ENCODE measurements at places on chromosomes 2 and 18.
A peak's percentile ranks its signal among the peaks of the same experiment; 100 is the strongest.

DNA sequence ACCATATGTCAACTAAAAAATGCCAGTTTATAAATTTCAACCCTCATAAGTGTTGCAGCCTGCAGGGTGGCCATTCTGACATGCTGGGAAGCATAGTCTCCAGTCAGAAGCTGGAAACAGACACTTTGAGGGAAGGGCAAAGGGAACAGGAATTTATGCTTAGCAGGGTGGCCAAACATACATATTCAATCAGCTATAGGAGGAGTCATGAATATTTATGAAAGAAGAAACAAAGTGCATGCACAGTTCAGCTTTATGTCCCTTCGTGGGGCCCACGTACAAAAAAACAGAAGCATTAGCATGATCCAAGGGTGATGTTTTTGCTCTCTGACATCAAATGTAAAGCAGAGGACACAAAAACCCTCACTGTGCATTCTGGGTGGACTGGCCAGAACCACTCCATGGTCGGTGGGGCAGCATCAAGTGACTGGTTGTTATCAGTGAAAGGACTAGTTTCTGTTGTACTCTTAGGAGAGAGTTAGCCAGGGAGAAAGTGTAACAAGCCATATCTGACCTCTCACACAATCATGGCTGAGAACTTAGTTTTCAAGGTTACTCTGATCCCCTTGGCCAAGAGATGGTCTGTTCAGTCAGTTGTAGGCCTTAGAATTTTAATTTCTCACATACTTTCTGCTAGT, 9.9 kb upstream of the PDE11A start:
- no peak overlapping the region for H3K27ac ChIP-seq
- H3K4me1 ChIP-seq, result no peaks in the 10 kb centered on the region
- H3K27me3 ChIP-seq, result no peaks in the 10 kb centered on the region
- H3K36me3 ChIP-seq, result no peaks in the 10 kb centered on the region

DNA sequence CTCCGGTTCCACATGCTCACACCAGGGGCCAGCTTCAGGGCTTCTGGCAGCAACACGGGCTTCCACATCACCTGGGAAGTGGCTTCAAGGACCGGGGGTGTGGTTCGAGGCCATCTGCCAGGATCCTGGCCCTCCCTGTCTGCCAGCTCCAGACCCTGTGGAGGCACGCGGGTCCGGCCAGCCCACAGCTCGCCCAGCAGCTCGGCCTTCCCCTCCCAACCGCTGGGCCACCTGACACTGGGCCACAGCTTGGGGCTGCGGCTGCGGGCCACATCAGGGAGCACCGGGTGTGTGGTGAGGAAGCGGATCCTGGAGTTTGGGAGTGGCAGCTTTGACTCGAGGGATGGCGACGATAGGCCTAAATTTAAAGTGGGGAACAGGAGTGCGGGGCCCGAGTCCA, 7.0 kb downstream of the C2orf81 start:
- H3K27ac ChIP-seq, result no peak overlapping the region
- no peaks in the 10 kb centered on the region for H3K36me3 ChIP-seq
- peaks cover 4% of the 10 kb centered on the region for H3K27me3 ChIP-seq
- peaks cover 12% of the 10 kb centered on the region for H3K4me1 ChIP-seq
- no peak overlapping the region for H3K4me3 ChIP-seq

GRCh38 chr2:200624658-200625057, 38.8 kb downstream of the AOX1 start:
- peaks cover 18% of the 10 kb centered on the region for H3K4me1 ChIP-seq
- no peaks in the 10 kb centered on the region for H3K36me3 ChIP-seq
- no peak for DNase-seq
- H3K4me3 ChIP-seq, result no peak overlapping the region
- peaks cover 3% of the 10 kb centered on the region for H3K27me3 ChIP-seq
- H3K27ac ChIP-seq, result no peak overlapping the region

- peak overlapping the region; percentile 81 for H3K4me3 ChIP-seq
- H3K36me3 ChIP-seq, result no peaks in the 10 kb centered on the region
- H3K4me1 ChIP-seq, result peaks cover 27% of the 10 kb centered on the region
Measured at GRCh38 chr2:184598002-184598315, 370 bp upstream of the ZNF804A start.

- no peaks in the 10 kb centered on the region for H3K27me3 ChIP-seq
- H3K4me3 ChIP-seq, result no peak overlapping the region
- DNase-seq, result no peak
- H3K27ac ChIP-seq, result no peak overlapping the region
- H3K36me3 ChIP-seq, result peaks cover under 1% of the 10 kb centered on the region
- peaks cover 33% of the 10 kb centered on the region for H3K4me1 ChIP-seq
Measured at GRCh38 chr2:217527590-217528202, 475.1 kb downstream of the TNS1 start.

- H3K4me3 ChIP-seq, result no peak overlapping the region
- H3K4me1 ChIP-seq, result no peaks in the 10 kb centered on the region
- H3K27me3 ChIP-seq, result no peaks in the 10 kb centered on the region
- peaks cover 1% of the 10 kb centered on the region for H3K36me3 ChIP-seq
- DNase-seq, result no peak
- H3K27ac ChIP-seq, result no peak overlapping the region
Measured at GRCh38 chr2:184402381-184402780, 195.9 kb upstream of the ZNF804A start.

DNA sequence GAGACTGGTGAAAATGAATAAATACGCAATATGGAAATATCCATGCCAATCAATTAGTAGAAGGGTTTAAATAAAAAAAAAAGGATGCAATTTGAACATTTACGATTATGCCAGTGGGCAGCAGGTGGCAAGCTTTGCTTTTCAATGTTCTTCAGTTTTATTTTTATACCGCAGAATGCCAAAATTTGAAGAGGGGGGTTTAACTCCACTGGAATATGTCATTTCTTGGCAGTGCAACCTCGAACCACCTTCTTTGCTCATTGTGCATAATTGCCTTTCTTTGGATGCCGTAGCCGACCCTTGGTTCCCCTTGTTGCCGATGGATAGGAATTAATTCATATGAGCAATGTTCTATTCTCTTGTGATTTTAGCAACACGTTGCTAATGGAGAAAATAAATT, 88.0 kb downstream of the LTBP1 start:
- peak overlapping the region; percentile 85 for H3K27ac ChIP-seq
- H3K27me3 ChIP-seq, result no peaks in the 10 kb centered on the region
- peaks cover 56% of the 10 kb centered on the region for H3K4me1 ChIP-seq

GRCh38 chr18:2882201-2882600, 35.4 kb downstream of the EMILIN2 start:
- no peak for DNase-seq
- peak overlapping the region; percentile 21 for H3K27ac ChIP-seq
- H3K4me3 ChIP-seq, result no peak overlapping the region

DNA sequence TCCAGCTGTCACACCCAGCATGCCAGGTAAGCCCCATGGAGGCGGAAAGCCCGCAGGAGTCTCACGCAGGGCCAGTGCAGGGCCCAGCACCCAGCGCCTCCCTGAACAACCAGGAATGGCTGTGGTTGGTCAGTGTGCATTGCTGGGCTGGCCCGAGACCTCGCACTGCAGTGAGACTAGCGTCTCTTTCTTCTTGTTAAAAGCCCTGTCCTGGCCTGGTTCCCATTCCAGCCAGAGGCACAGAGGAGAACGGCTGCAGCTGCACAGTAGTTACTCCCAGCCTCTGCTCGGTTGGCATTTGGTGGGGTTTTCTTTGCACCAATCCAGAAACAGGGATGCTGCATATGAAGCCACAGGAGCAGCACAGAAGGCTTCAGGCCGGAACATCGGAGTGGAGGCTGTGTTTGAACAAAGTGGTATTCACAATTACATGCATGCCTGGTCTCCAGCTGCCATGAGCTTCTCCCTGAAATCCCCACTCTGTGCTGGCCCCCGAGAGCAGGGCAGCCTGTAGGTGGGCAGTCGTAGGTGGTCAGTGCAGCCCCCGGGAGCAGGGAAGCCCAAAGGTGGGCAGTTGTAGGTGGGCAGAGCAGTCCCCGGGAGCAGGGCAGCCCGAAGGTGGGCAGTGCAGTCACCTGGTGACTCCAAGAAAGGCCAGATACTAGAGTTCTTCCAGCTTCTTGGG, 163.7 kb upstream of the PXDN start:
- no peak overlapping the region for H3K27ac ChIP-seq
- no peak for DNase-seq
- H3K4me3 ChIP-seq, result no peak overlapping the region
- peaks cover 26% of the 10 kb centered on the region for H3K27me3 ChIP-seq

DNA sequence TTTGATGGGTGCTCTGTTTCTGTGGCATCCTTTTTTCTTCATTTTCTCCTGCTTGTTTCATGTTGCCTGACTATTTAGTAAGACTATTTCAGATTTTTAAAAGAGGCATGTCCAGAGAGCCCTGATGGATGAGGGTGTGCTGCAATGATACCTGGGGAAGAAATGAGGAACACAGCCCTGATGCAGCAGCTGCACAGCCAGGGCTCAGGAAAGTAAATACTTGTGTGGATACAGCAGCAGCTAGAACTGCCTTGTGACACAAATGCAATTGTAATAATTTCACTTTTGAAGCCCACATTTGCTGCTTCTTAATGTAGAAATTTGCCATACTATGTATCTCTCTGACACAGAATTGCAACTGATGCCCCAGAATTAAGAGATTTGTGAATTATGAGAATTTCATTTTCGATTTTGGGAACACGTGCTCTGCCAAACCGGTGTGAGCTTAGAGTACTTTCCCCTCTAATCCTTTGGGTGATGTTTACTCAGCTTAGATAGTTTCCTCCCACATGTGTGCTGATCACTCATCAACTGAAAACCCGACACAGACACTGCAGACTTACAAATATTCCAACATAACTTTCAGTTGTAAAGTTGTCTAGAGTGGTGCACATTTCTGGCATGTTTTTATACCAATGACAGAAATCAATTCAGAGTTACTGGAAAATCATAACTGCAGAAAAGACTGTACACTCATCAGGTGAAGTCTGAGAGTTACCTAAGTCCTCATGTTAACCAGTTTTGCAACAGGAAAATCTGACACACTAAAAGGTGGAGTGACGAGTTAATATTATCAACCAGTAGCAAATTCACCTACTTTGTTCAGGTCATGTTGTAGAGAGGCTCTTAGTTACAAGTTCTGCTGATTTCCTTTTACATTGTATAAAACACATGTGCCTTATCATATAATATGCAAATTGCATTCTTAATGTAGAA, 383.4 kb downstream of the CBLN2 start:
- no peak for DNase-seq
- no peaks in the 10 kb centered on the region for H3K27me3 ChIP-seq
- H3K36me3 ChIP-seq, result no peaks in the 10 kb centered on the region
- no peak overlapping the region for H3K4me3 ChIP-seq
- no peaks in the 10 kb centered on the region for H3K4me1 ChIP-seq

DNA sequence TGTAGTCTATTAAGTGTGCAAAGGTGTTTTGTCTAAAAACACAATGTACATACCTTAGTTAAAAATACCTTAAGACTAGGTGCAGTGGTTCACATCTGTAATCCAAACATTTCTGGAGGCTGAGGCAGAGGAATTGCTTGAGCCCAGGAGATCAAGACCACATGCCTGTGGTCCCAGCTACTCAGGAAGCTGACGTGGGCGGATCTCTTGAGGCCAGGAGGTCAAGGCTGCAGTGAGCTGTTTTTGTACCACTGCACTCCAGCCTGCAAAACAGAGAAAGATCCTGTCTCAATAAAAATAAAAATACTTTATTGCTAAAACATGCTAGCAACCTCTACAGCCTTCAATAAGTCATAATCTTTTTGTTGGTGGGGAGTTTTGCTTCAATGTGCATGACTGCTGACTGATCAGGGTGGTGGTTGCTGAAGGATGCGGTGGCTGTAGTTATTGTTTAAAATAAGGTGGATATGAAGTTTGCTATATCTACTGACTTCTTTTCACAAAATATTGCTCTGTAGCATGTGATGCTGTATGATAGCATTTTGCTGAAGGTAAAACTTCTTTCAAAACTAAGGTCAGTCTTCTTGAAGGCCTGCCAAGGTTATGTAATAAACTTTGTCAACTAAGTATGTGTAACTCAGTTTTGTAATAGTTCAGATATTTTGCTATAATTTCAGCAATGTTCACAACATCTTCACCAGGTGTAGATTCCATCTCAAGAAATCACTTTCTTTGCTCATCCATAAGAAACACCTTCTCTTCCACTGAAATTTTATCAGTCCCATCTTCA, 1238.0 kb upstream of the NRXN1 start:
- peaks cover 4% of the 10 kb centered on the region for H3K4me1 ChIP-seq
- no peak overlapping the region for H3K27ac ChIP-seq
- no peak for DNase-seq
- no peak overlapping the region for H3K4me3 ChIP-seq
- H3K36me3 ChIP-seq, result peaks cover 8% of the 10 kb centered on the region

DNA sequence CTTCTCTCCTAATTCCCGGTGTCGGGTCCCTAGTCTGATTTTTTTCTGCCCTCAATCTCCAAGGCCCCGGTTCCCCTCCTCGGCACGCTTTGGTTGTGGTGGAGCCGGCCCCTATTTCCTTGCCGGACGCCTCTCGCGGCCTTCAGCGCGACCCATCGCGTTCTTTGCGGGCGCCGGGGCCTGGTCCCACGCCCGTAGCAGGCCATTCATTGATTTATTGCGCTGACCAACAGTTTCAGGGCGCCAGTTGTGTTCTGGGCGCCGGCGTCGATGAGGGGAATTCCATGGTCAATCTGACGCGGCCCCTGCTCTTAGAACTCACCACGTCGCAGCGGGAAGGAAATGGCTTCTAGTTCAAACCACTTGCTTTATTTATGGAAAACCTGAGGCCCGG, 396 bp downstream of the CNOT9 start:
- H3K4me1 ChIP-seq, result peaks cover 36% of the 10 kb centered on the region
- H3K4me3 ChIP-seq, result peak overlapping the region; percentile 92
- DNase-seq, result no peak
- no peaks in the 10 kb centered on the region for H3K27me3 ChIP-seq
- peaks cover 4% of the 10 kb centered on the region for H3K36me3 ChIP-seq
- H3K27ac ChIP-seq, result peak overlapping the region; percentile 95

DNA sequence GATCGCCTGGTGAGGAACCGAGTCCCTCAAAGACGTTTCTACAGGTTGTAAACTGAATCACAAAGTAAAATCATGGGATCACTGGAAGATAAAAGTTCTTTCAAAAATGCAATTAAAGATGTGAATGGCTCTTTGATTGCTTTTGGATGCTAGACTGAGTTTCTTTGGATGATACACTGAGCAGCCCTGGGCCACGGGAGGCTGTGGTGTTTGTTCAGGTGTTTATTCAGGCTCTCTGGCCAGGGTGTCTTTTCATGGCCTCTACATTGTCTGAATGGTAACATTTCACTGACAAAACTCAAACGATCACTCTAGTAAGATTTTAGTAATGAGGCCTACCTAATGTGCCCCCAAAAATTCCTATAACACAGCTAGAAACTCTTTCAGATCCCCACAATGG, 48.4 kb upstream of the SPATS2L start:
- peaks cover 15% of the 10 kb centered on the region for H3K4me1 ChIP-seq
- H3K36me3 ChIP-seq, result peaks cover 3% of the 10 kb centered on the region

- H3K36me3 ChIP-seq, result no peaks in the 10 kb centered on the region
- H3K27me3 ChIP-seq, result peaks cover 16% of the 10 kb centered on the region
- H3K4me3 ChIP-seq, result no peak overlapping the region
- no peaks in the 10 kb centered on the region for H3K4me1 ChIP-seq
- no peak for DNase-seq
- H3K27ac ChIP-seq, result no peak overlapping the region
Measured at GRCh38 chr2:84694088-84694622, 177.9 kb downstream of the DNAH6 start.

- no peak overlapping the region for H3K4me3 ChIP-seq
- H3K36me3 ChIP-seq, result peaks cover 8% of the 10 kb centered on the region
- no peak overlapping the region for H3K27ac ChIP-seq
- H3K4me1 ChIP-seq, result peaks cover 14% of the 10 kb centered on the region
Measured at GRCh38 chr18:9469685-9470084, 5.6 kb upstream of the RALBP1 start.

GRCh38 chr18:63773551-63773950, 1.7 kb upstream of the SERPINB7 start:
- H3K36me3 ChIP-seq, result no peaks in the 10 kb centered on the region
- no peak for DNase-seq
- H3K27ac ChIP-seq, result no peak overlapping the region
- no peaks in the 10 kb centered on the region for H3K27me3 ChIP-seq
- H3K4me3 ChIP-seq, result no peak overlapping the region
- H3K4me1 ChIP-seq, result peaks cover 13% of the 10 kb centered on the region
